GF-D8 (cell line): ENCODE measurements at places on chromosomes 7 and 10.

DNA sequence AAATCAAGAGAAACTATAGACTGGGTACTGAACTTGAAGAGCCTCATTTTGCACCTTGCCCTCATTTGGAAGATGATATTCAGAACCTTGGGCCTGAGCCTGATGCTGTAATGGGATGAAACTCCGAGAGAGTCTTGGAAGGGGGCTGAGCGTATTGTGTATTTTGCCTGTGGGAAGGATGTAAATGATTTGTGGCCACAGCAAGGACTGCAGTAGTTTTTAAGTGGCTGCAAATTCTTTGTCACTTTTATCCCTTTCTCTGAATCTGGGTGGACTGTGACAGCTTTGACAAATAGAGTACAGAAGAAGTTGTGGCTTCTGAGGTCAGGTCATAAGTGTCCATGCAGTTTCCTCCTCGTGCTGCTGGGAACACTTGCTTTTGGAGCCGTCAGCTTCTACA, 221.2 kb downstream of the ADRA2A start:
- no peak for DNase-seq

- no peak for DNase-seq
Observed at GRCh38 chr10:71324743-71325142, 5.7 kb downstream of the SLC29A3 start.

GRCh38 chr10:133324198-133324792, 12.4 kb downstream of the CALY start:
- no peak for DNase-seq

DNA sequence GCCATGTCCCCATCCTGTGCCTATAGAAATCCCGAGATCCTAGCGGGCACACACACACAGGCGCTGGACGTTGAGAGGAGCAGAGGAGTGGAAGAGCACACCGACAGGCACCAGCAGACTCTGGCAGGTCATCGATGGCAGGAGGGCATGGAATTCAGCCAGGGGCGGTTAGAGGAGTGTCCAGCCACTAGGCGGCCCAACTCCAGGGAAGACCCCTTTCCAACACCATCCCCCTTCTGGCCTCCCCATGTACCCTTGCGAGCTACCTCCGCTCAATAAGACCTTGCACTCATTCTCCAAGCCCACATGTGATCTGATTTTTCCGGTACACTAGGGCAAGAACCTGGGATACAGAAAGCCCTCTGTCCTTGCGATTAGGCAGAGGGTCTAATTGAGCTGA, 356.0 kb upstream of the DPP6 start:
- DNase-seq = no peak

- no peak for DNase-seq
Observed at GRCh38 chr7:91050677-91051076, 213.6 kb upstream of the FZD1 start.

DNA sequence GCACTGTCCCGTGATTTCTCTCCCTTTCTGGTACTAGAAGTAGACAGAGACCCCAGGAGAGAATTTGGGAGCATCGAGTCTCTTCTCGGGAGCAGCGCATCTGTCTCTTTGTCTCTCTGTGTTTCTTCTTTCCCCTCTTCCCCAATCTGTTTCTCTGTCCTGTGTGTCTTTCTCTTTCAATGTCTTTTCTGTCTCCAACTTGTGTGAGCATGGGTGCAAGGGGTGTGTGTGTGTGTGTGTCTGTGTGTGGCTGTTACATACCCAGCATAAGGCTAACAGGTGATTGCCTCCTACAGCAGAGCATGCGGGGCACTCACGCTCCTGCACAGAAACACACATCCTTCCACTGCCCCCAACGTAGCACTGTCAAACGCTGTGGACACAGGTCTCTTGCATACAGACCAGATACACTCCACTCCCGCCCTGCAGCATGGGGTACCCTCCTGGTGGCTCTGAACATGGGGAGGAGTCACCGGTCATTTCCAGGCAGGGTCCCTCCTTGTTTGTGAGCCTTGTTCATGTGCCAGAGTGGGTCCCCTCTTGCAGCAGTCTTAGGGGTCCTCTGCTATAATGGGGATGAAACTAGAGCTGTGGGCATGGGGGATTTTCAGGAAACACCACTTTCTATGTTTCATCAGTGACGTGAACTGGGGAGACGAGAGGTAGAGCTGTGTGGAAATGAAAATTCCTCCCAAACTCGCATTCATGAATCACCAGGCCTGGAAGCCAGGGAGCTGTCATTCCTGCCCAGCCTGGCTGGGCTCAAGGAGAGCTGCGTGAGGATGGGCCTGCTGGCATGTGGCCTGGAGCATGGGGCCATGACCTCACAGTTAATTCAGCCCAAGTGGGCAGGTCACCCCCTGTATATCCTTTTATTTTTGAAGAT, 980 bp downstream of the ADAMTS14 start:
- DNase-seq = no peak

- DNase-seq = peak; percentile 67
Observed at GRCh38 chr10:27525819-27526218, 21.7 kb downstream of the RAB18 start.

GRCh38 chr10:98377001-98377400, 38.0 kb downstream of the PYROXD2 start:
- DNase-seq = no peak

DNA sequence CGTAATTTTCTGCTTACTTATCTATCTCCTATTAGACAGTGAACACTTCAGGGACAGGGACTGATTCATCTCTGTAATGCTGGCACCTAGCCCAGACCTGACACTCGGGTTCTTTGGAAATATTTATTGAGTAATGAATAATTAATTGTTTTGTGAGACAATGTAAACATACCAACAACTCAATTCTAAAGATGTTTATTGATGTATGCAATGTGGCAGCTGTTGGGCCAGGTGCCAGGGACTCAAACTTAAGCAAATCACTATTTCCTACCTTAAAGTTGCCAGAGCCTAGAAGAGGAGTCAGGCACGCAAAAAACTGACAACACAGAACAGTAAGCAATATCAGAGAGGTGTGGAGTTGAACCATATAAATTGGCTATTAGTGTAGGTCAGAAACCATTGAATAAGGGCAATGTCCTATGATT, 63.6 kb upstream of the BMPER start:
- DNase-seq = no peak

- DNase-seq = no peak
Observed at GRCh38 chr7:111384065-111384891, 178.0 kb downstream of the IMMP2L start.

- no peak for DNase-seq
Observed at GRCh38 chr7:50262916-50263690, 41.4 kb upstream of the IKZF1 start.

DNA sequence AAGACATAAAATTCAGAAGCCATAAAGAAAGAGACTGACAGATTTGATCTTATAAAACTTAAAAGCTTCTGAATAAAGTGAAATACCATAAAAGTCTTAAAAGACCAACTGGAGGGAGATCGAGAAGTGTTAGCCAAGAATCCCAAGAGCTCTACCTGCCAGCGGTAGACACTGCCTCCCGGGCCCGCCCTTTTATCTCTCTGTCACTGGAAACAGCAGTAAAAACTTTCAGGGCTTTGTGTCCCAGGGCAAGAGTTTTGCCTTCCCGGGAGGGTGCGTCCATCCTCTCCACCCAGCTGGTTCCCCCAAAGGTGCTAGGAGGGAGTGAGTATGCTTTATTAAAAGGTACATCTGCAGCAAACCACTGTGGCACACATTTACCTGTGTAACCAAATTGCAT, 5.8 kb downstream of the PLA2G12B start:
- DNase-seq = no peak

GRCh38 chr10:42475168-42476098, 162.9 kb downstream of the ZNF33B start:
- DNase-seq = no peak

DNA sequence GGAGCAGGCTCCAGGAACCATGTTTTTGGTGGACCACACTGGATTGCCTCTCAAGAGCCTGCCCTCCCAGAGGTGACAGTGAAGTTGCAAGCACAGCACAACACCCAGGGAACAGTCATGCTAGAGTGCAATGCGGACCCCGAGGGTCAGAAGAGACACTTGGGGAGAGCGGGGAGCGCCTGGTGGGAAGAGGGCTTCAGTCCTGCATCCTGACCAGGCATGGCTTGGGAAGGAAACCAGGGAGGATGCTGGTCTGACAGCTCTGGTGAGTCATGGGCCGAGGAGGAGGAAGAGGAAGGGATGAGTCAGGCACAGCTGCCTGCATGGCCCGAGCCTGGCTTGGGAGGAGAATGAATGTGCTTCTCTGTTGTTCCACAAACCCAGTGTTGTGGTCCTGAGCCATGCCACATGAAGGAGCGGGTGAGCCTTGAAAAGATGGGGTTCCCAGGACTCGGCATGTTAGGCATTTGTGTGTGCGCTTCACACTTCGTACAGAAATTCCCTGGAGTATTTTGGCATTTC, 29.5 kb upstream of the ANKRD2 start:
- peak; percentile 37 for DNase-seq

- DNase-seq = no peak
Observed at GRCh38 chr10:4532467-4532866, 293.5 kb upstream of the AKR1E2 start.

DNA sequence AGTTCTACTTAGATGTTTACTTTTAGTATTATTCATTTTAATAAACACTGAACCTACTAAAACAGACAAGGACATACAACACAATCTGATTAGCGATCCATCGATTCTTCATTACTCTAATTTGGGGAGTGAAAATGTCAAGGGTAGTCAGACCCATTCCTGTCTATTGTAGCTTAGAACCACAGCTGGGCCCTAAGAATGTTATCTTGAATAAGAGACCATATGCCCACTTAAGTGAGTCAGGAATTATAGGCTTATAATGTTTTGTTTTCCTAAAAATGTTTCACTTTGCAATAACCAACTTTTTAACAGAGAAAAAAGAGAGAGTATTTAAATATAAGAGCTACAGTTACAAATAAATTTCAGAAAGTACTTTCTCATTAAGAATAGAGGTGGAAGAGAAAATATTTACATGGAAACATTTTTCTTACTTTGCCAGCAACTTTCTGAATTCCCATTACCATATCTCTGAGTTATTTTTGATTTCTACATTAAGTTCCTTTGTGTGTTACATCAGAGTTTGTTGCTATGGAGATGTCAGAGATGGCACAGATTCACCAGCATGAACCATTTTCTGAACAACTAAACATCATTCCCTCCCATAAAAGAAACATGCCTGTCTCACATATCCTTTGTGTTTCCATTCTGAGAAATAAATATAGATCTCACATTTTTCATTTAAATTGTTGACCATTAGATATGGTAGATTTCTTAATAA, 75.4 kb upstream of the SLC13A1 start:
- DNase-seq = no peak

DNA sequence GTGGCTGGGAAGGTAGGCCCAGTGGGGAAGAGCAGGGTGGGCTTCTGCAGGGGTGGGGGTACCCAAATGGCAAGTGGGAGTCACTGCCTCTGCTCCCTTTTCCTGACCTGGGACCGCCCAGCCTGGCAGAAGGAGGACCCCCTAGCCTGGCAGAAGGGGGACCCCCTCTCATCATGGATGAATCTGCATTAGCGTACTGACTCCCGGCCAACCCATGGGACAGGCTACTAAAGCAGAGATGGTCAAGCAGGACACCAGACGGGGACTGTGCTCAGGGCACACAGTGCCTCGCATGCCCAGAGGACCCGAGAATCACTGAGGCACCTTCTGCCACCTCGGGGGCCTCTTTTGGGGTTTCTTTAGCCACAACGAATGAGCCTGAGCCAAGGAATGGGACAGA, 577.5 kb downstream of the GLRX3 start:
- no peak for DNase-seq

DNA sequence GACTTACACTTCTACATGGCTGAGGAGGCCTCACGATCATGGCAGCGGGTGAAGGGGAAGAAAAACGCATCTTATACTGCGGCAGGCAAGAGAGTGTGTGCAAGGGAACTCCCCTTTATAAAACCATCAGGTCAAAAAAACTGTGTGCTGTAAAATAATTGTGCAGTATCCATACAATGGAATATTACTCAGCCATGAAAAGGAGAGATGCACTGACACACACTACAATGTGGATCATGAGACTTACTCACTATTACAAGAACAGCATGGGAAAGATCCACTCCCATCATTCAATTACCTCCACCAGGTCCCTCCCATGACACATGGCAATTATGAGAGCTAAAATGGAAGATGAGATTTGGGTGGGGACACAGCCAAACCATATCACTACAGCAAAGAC, 27.2 kb upstream of the CARD11 start:
- no peak for DNase-seq

- DNase-seq = no peak
Observed at GRCh38 chr10:132292287-132293200, 15.2 kb downstream of the STK32C start.

- DNase-seq = peak; percentile 52
Observed at GRCh38 chr10:102422545-102423129, 2.0 kb downstream of the FBXL15 start.

DNA sequence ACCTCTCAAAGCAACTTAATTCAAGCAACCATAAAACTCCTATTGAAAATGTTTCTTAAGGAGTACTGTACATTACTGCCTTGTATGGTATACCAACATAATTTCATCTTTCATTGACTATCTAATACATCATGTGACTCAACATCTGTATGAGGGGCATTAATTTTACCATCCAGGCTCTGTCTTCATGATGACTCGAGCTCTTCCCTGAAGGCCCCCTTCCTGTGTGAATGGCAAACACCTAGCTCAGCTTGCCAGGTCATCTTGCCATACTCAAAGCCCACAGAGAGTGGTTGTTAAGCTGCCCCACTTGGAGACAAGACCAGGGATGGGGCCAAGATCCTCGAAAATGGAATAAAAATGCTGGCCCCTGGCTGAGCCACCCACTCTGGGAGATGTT, 82.4 kb downstream of the SGMS1 start:
- no peak for DNase-seq

DNA sequence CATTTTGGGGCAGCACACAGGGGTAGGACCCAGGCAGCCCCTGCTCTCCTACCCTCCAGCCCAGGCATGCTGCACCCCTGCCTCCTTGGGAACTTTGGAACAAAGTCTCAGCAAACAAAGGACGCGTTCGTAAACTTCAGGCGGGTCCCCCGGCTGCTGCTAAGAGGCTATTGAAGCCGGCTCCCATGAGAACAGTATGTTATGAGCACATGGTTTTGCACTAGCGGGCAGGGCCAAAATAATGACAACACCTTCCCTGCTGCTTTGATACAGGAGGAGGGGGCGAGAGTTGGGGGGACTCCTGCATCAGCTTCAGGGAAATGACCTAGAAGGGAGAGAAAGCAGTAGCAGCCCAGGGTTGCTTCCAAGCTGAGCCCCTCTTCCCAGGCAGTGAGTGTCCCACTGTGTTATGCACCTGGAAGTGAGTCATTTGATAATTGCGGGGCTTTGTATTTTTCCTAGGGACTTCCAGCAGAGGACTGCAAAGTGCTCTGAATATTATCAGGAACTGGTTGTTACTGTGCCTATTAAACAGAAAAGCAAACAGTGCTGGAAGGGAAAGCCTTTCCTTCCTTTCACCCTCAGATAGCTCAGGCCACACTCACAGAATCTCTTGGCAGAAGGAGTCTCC, 6.9 kb downstream of the ITPRIP start:
- no peak for DNase-seq
